ENCODE measurements at places on chromosomes 1 and 21.

DNA sequence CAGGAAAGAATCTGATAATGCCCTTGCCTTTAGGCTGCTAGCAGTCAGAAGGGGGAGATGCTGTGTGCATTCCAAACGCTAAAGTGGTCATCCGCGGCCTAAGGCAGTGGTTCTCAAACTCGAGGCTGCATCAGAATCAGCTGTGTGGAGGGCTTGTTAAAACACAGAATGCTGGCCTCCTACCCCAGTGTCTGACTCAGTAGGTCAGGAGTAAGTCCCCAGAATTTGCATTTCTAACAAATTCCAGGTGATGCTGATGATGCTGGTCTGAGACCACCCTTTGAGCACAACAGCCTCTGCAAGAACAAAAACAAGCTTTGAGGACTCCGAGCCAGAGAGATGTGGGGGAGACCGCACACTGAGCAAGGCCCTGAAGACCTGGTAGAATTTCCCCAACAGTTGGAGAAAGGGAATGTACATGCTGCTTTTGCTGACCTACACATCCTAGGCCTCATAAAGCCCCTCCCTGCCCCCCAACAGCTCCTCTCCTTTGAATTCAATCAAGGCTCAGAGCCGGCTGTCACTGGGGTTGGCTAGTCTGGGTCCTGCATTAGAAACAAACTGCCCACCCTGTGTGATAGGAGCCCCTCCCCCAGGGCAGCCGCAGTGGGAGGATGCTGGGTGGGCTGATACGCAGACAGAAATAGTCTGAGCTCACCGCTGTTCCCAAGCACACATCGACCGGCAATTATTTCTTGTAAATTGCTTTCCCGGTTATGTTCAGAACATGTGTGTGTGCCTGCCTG is 27.1 kb downstream of the SHISAL2A start:
- no peak for DNase-seq

DNA sequence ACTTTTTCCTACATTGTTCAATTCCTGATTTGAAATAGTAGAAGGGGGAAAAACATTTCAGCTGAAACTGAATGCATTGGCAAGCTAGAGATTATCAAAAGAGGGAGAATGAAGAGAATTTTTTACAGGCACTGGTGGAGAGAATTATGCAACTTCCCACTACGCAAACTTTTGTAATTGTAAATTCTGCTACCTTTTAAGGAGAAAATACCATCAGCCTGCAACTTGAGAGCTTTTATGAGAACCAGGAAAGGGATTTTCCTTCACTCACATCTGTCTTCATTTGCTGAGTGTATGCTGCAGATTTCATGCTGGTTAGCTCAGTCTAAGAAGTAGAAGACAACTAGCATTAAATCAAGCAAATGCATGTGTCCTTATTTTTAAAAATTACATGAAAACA is 43.7 kb downstream of the ADAMTS1 start:
- DNase-seq: no peak

GRCh38 chr1:46492871-46493270 is 3.2 kb downstream of the DMBX1 start:
- DNase-seq: no peak

GRCh38 chr1:38203441-38203840 is 156.8 kb upstream of the POU3F1 start:
- no peak for DNase-seq

DNA sequence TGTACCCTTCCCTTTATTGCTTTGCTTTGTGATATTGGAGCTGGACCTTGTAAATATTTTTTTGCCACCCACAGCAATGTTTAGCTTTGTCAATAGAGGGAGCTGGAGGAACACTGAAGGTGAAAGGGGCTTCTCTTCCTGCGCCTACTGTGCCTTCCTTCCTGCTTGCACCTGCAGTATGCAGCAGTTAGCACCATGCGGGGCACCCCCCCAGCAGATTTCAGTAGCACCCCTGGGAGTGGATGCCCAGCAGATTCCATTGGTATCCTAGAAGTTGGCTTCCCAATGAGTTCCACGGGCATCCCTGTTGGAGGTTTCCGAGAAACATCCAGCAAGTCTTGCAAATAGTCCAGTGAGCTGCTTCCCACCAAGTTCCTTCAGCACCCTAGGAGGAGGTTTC is 25.6 kb downstream of the S100A10 start:
- no peak for DNase-seq

DNA sequence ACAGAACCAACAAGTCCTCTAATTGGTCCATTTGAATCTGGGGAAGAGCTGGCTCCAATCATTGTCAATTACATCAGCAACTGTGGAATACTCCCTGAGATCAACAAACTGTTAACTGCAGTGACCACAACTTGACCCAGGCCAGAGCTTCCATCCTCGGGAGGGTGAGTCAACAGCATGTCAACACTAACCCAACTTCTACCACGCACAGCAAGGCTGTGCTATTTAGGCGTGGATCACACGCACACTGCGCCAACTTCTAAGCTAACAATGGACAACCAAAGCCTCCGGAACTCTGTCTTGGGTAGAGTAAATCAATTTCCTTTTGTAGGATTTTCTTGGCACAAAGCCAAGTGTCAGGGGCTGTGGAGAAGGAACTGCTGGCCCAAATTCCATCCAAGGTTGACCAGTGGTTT is 30.4 kb downstream of the APP start:
- DNase-seq: no peak

- no peak for DNase-seq
Measured at GRCh38 chr1:193520472-193520871, 334.1 kb upstream of the B3GALT2 start.

All from stimulated activated CD4-positive, alpha-beta T cell treated with anti-CD3 and anti-CD28 coated beads, Interleukin-1b, Interleukin-23, amount 100 ng/mL, for 1 hour (primary cell).